HCT116 (cell line): ENCODE measurements at places on chromosomes 4 and X.
A peak's percentile ranks its signal among the peaks of the same experiment; 100 is the strongest.

DNA sequence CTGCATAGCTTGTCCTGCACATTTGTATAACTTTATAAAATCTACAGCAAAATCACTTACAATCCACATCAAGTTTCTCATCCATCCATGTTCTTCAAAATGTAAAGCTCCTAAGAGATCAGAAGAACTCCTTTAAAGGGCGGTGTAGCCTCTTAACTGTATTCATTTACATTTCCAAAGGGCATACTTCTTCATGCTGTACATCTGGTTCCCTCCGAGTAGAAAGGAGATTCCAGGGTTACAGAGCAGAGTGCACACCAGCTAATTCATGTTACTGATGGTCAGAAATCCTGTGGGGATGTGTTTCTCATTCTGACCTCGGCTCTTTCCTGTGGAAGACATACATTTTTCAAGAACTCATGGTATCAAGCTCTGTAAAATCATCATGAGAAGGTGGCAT is 231.8 kb downstream of the ARAP2 start:
- no peak for DNase-seq

- no peak for DNase-seq
Observed at GRCh38 chr4:113003841-113004240, 45.6 kb upstream of the ANK2 start.

- DNase-seq = no peak
Observed at GRCh38 chr4:141609243-141609642, 27.1 kb upstream of the IL15 start.

DNA sequence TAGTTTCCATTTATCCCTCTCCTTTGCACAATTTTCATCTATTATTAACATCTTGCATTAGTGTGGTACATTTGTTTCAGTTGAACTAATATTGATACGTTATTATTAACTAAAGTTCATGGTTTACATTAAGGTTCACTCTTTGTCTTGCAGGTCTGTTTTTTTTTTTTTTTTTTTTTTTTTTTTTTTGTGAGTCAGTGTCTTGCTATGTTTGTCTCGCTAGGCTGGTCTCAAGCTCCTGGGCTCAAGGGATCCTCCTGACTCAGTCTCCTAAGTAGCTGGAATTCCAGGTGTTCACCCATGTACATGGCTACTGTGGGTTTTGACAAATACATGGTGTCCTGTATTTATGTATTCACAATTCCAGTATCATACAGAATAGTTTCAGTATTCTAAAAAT is 6.8 kb downstream of the TBC1D19 start:
- DNase-seq = peak; percentile 60

- DNase-seq = no peak
Observed at GRCh38 chr4:187687697-187688096, 307.9 kb upstream of the ZFP42 start.

- DNase-seq = no peak
Observed at GRCh38 chr4:147288512-147288911, 192.4 kb upstream of the EDNRA start.

DNA sequence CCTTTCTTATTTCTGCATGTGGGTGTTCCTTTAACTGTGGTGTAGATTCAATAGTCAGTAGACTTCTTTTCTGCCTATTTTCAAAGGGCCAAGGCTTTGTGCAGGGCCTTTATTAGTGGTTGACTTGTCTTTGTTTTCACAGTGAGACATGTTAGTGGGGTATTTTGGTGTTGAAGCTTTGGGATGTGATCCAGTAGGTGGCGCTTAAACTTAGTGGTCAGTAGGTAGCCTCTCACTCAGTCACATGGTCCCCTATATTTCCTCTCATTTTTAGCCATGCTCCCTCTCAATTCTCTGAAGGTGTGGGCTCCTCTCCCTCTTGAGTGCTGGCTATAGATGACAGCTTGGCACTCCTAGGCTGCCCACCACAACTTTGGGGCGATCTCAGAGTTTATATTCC is 23.4 kb upstream of the SLC10A7 start:
- DNase-seq = no peak

DNA sequence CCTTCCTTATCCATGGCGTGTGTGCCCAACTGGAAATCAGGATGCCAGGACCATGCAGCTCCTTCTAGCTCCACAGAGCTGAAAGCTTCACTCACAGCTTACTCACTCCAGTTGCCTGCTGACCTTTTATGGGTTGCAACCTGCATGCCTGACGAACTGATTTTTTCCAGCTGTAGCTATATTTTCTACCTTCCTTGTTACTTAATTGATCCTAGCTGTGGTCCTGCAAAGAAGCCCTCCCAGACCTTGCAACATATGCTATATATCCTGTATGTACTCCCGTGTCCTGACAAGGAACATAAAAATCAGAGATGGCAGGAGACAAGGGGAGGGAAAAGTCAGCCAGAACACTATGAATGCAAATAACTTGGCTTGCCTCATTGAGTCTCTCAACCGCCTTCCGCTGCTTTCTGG is 135.3 kb upstream of the LDB2 start:
- DNase-seq = no peak

DNA sequence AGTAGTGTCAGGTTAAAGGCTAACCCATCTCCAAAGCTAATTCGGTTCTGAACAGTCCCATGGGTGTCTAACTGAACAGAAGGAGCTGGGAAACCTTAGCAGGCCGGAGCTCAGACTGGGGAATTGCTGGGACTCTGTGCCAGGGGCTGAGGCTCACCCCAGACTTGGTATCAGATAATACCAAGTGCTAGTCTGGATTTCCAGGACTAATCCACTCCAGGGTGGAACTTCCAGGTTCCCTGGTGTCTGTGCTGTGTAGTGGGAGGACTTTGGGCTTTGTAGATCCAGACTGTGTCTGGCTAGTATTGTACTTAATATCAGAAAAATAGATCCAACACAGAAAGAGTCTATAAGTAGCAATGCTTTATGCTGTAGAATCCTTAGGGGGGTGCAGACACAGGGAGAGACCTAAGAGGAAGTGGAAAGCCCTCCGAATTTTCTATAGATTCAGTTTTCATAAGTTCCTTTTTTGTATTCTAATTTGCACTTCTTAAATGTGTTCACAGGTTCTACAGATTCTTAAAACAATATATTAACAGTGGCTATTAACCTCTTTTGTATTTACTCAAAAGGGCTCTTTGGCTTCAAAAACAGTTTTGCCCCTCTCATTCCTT is 4.1 kb downstream of the ZNF827 start:
- DNase-seq = no peak

DNA sequence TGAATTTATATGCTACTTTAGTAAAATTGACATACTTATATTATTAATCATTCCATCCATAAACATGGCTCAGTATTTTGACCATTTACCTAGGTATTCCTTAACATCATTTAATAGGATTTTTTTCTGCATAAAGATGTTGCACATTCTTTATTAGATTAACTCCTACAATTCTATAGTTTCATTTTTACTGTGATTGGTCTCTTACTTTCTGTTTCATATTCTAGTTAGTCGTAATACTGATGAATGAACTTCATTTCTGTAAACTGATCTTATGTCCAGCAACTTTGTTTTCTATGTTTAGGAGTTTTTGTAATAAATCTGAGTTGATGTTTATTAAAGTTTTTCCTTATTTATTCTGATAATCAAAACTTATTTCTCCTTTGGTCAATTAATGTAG is 278.2 kb upstream of the CXXC4 start:
- no peak for DNase-seq

DNA sequence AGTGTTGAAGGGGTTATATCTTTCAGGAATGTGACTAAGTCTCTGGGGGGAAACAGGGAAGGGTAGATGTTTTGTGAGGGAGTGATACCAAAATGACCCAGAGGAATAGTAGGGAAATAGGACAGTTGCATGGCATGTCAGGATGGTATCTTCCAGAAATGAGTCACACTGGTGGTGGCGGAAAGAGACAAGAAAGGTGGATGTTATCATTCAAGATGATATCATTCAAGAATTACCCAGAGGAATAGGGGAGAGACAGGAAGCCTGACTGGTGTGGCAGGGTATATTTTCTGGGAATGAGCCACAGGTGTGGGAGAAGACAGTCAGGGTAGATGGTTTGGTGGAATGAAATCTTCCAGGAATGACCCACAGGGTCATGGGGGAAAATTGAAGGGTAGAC is 61.1 kb downstream of the MAOA start:
- no peak for DNase-seq

DNA sequence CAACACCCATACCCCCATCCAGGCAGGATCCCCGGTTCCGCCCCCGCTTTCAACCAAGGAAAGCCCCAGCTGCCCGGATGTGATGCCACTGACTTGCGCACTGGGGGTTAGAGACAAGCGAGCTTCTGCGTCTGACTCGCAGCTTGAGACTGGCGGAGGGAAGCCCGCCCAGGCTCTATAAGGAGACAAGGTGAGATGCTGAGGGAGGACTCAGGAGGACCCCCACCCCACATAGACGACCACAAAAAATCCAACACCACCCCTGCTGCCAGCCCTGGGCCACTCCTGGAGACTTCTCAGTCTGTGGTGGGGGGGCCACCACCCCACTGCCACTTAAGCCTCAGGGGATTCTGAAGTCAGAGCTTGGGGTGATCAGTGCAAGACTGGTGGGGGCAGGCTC is at the start of gene MAGEA4:
MAGEA4 (plus strand) TSS at position 110 of the 400 bp plus-strand sequence. CDS start 10,776 bp downstream, outside the sequence.
- no peak for DNase-seq

DNA sequence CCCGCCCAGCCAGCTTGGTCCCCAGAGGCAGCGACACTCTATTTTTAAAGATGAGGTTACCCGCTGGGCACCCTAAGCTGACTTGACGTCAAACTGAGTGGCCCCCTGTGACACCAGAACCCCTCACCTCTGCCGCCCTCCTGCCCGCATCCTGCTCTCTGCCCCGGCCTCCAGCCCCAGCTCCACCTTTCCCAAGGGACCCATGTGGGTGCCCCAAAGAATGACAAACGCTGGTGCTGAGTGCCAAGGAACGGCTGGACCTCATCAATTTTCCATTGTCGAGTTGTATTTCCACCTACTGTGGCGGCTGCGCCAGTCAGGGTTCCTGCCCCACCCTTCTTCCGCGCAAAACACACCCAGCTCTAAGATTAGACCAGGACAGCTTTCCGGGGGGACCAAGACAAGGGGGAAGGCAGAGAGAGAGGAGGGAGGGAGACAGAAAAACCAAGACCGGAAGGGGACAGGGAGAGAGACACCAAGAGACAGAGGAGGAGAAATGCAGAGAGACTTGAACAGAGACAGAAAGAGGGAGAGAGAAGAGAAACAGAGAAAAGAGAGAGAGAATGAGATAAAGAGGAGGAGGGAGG is 2.0 kb downstream of the PRKX start:
- no peak for DNase-seq

DNA sequence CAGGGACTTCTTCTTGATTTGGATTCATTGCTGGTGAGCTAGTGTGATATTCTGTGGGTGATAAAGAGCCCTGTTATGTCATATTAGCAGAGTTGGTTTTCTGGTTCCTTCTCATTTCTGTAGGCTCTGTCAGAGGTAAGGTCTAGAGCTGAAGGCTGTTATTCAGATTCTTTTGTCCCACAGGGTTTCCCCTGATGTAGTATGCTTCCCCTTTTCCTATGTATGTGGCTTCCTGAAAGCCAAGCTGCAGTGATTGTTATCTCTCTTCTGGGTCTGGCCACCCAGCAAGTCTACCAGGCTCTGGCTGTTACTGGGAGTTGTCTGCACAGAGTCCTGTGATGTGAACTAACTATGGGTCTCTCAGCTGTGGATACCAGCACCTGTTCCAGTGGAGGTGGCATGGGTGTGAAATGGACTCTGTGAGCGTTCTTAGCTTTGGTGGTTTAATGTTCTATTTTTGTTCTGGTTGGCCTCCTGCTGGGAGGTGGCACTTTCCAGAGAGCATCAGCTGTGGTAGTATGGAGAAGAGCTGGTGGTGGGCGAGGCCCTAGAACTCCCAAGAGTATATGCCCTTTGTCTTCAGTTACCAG is 373.7 kb downstream of the AR start:
- DNase-seq = no peak

DNA sequence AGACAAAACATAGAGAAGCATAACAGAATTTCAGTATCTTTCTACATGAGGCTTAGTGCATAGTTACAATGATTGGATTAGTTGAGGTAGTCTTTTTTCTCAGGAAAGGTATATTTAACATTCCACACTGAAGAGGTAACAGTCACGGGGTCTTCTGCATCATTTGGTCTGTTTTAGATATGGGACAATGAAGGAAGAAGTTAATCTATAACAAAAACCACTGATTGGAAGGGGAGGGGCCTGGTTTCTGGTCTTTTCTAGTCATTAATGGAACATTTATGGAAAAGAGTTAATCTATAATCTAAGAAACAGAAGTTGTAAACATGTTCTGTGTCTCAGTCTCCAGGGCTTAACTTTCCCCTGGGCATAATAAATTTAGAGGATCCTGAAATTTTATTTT is 37.3 kb upstream of the HPSE start:
- no peak for DNase-seq

DNA sequence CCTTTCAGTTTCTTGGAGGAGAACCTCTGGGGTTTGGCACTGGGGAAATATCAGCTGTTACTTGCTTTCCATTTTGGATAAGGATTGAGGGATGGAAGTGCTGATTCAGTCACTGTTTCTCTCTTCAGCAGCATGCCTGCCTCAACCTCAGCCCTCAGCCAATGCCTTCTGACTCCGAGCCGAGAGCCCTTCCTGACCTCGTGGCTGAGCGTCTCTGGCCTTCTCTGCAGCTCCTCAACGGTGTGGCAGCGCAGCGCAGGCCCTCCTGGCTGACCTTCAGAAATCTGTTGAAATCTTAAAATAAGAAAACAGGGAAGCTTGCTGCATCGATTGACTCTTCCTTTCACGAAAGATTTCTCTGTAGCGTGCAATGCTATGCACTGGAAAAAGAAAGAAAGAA is 434.3 kb upstream of the FAT1 start:
- no peak for DNase-seq

DNA sequence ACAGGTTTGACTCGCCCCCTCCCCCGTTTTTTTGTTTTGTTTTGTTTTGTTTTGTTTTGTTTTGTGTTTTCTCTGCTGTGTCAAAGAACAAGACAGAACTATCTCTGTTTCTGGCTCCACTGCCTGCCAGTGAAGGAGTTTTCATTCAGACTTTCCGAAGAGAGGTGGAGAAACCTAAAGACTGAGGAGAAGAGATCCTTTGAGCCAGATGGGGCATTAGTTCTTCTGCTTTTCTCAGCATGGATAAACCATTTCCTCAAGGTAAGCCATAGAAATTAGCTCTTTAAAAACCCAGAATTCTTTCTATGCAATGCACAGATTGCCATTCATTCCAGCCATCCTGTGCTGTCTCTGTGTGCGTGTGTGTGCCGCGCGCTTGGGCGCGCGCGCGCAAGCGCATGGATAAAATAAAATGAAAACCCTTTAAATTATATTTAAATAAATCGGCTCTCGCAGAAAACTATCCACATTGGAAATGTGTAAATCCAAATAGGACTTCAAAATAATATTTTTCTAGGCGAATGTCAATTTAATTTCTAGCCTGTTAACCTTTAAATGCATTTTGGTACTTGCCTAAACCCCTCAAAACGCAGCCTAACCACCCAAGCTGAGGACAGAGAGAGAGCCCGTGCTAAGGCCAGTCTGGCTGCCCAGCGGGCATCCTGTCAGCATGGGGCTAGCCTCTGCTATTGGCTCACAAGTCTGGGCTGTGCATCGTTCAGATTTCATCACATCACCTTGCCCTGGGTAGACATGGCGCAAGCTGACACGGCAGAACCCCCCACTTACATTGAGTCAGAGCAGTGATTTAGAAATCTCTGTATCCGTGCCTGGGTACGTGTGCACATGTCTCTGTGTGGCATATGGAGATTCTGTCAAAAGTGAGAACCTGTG is 113.0 kb upstream of the VAMP7 start:
- DNase-seq = no peak

- DNase-seq = no peak
Observed at GRCh38 chr4:11209826-11210225, 218.9 kb downstream of the HS3ST1 start.
